Activated CD4-positive, alpha-beta T cell treated with anti-CD3 and anti-CD28 coated beads for 36 hours (primary cell): ENCODE measurements at places on chromosomes 4 and X. TPM values are rescaled to one million over a fixed set of nuclear protein-coding genes. Genes with fewer than 3 reads are reported as not detected.

GRCh38 chr4:36039026-36039425 lies 205.3 kb downstream of the ARAP2 start:
- no peak for DNase-seq

The CWH43 gene
- total RNA-seq, result not detected

The FAM236D gene
- not detected for total RNA-seq

GRCh38 chr4:84907145-84907544 lies 59.3 kb downstream of the WDFY3 start:
- DNase-seq, result no peak

GRCh38 chrX:118669435-118669834 lies 58.0 kb upstream of the IL13RA1 start:
- DNase-seq, result no peak
